ENCODE measurements at places on chromosomes 5 and 9.

GRCh38 chr9:108972626-108973209, 38.5 kb downstream of the ABITRAM start:
- no peak for DNase-seq

- no peak for DNase-seq
These were observed 104.7 kb upstream of the COL5A1 start for GRCh38 chr9:134536931-134537330.

GRCh38 chr5:33470544-33470943, 29.8 kb downstream of the TARS1 start:
- DNase-seq = peak; percentile 49

DNA sequence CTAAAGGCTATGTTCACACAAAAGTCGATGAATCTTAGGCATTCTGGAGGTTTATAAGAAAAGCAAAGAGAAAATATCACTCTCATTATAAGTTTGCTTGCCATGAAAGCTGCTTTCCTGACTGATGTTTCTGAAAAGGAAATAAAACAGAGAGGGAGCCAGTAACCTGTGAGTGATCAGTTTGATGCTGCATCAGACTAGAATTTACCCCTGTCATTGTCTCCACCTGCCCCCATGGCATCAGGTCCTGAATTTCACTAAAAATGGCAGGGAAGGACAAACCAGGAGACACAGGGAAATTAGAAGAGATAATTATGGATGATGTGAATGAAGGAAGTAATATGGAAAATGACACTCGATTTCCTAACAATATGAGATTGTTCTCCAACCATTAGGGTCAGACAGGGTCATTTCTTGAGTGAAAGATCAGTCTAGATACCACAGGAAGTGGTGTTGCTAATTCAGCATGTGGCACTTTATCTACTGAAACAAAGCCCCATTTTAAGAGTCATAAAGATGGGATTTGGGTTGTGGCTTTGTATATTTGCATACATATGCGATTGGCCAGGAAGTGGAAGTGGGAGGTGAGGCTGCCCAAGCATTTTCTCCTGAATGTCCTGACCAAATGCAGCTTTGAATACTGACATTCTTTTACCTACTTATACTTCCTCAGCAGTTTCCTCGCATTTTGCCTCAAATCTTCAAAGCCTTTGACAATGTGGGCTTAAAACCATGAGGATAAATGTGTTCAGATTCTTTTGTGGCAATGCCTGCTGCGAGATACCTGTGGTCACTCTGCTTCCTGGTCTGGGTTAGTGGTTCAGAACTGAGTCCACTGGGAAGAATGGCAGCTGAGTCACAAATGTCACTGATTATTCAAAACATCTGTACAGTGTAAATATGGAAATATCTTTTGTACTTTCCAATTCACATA, 29.7 kb downstream of the MEGF10 start:
- no peak for DNase-seq

- DNase-seq = no peak
These were observed 324.6 kb downstream of the ARL15 start for GRCh38 chr5:53985796-53986195.

GRCh38 chr5:6867712-6868111, 154.5 kb downstream of the TENT4A start:
- DNase-seq = no peak

DNA sequence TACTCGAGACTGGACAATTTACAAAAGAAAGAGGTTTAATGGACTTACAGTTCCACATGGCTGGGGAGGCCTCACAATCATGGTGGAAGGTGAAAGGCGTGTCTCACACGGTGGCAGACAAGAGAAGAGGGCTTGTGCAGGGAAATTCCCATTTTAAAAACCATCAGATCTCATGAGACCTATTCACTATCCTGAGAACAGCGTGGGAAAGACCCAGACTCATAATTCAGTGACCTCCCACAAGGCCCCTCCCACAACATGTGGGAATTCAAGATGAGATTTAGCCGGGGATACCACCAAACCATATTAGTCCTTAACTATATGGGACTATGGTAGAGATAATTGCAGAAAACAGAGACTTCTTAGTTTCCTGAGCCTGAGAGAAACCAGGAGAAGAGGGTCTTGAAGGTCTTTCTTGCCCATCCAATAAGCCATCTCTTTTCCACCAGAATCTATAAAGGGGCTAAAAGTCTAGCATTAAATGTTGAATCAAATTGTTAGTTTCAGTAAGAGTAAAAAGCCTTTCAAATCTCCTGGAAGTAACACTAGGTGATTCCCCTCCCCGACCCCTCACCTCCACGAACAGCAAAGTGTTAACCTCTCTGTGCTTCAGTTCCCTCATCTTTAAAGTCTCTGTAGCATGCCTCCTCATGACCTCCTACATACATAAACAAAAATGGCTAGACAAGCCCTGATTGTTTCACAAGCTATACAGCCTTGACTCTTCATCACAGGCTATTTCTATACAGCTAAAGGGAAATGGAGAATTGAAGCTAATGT, 259.1 kb downstream of the TMEM167A start:
- no peak for DNase-seq

- DNase-seq = peak; percentile 40
These were observed 11.9 kb downstream of the FAM240B start for GRCh38 chr9:38707885-38708637.

- no peak for DNase-seq
These were observed 62.3 kb downstream of the GTF3C4 start for GRCh38 chr9:132732326-132733259.

GRCh38 chr9:130940693-130941576, 1.9 kb upstream of the FIBCD1 start:
- peak; percentile 85 for DNase-seq

- no peak for DNase-seq
These were observed 122.2 kb upstream of the PTGER4 start for GRCh38 chr5:40557501-40557900.

DNA sequence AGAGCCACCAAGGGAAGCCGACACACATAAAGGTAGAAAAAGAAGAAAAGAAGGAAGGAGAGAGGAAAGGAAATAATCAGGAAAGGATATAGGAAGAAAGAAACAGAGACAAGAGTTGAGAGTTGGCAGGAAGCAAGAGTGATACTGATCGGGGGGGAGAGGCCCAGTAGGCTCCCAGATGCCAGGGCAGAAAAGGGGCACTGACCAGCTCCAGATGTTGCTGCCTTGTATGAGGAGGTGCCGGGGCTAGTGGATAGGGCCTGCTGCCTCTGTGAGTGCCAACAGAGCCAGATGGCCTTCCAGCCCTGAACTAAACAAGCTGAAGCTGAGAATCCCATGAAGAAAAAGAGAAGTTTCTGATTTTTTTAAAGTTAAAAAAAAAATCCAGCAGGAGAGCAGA, 82.0 kb upstream of the TRIM32 start:
- DNase-seq = no peak

GRCh38 chr9:89848060-89849040, 243.5 kb downstream of the GADD45G start:
- no peak for DNase-seq

DNA sequence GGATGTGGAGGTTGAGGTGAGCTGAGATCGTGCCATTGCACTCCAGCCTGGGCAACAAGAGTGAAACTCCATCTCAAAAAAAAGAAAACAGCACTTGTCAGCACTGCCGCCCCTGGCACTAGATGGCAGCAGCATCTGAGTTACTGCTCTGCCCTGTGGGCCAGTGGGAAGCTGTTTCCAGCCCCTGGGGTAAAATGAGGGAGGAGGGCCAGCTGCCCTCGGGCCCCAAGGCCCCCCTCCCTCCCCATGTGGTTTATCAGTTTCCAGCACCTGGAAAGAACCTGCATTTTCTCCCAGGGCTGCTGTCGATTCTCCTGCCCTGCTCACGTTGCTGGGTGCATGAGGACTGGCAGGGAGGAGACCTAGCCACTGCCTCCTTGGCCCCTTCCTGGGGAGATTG, 13.2 kb upstream of the CEL start:
- peak; percentile 64 for DNase-seq

GRCh38 chr5:171518916-171519315, 99.5 kb downstream of the FGF18 start:
- DNase-seq = no peak

DNA sequence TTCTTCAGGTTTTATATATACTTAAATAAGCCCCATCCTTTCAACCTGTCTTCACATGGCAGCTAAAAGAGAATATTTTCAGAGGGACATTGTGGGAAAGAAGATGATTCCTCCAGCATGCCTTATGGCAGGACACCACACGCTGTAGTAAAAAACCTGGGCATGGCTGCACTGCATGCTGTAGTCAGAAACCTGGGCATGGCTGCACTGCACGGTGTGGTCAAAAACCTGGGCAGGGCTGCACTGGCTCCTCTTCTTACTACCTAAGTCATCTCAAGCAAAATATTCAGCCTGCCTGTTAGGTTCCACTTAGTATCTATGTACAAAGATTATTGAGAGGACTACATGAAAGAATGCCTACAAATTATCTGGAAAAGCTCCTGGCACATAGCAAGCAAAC, 153.6 kb downstream of the BRINP1 start:
- no peak for DNase-seq

DNA sequence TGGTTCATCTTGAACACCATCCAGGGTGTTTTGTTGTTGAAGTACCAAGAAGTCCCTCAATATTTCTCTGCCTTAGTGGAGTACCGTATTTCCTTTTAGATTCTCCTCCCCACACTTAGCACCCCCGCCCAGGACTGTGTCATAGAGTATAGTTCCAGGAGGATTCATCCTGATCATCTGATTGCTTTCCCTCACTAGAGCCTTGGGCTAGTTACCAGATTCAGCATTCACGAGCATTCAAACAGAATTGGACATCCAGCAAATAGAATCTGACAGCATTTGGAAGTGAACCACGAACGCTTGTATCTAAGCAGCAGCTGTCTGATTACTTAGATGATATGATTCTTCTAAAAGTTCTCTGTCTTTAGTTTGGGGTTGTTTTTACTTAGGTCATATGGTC, 248.1 kb upstream of the TAS2R1 start:
- no peak for DNase-seq

DNA sequence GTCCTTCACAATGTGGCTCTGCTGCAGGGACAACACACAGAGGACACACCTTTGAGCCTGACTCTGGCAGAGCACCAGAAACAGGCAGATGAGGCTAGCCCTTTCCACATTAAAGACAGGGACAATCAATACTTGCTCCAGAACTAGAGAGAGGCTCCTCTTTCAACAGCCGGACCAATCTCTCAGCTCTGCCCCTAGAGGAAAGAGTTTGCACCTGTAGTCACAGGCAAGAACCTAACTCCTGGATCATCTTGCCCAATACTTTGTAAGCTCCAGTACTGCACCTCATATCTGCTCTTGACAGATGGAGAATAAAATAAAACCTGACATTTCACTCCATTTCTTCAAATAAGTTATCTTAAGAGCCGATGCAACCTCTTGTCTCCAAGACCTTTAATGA, 52.1 kb downstream of the EPB41L4A start:
- no peak for DNase-seq

DNA sequence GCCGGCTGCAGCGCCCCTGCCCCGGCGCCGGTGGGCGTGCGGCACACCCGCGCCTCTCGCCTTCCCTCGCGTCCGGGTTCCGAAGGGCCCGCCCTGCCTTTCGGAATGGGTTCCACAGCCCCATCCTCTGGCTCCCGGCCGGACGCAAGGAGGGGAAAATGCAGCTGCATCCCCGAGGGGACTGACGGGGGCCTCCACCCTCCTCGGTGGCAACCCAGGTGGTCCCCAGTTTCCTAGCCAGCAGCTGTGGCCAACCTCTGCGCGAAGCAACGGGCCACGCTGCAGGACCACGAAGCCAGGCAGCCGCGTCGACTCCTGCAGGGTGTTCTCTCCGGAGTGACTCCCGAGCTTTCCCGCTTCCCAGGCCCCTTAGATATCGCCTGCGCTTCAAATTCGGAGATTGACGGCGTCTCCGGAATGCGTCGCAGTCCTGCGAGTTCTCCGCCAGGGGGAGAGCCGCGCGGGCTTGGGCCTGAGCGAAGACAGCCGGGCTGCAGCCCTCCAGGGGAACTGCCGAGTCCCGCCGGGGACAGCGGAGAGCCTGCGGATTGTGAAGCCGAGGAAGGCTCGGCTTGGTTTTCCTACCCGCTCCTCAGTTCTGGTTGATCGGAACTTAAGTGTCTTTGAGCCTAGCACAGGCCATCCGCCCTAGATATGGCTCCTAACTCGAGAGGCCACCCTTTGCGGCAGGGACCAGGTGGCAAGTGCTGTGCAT, 582 bp upstream of the APBA1 start:
- peak; percentile 81 for DNase-seq

- no peak for DNase-seq
These were observed 20.0 kb upstream of the MYOT start for GRCh38 chr5:137847687-137848086.

- no peak for DNase-seq
These were observed 172.6 kb downstream of the SH3GL2 start for GRCh38 chr9:17751486-17751885.

GRCh38 chr9:18068900-18069299, 405.1 kb upstream of the ADAMTSL1 start:
- no peak for DNase-seq
